ENCODE measurements at places on chromosomes 2 and 18. TPM values are rescaled to one million over a fixed set of nuclear protein-coding genes. Genes with fewer than 3 reads are reported as not detected.

Gene FBLN7
- total RNA-seq = 17.7 TPM

Gene CTNNA2
- total RNA-seq = 0.07 TPM

Gene ABCG5
- not detected for total RNA-seq

Gene DYSF
- total RNA-seq = 2.3 TPM

Gene TLX2
- not detected for total RNA-seq

Gene DPP4
- 39.1 TPM for total RNA-seq

Gene TMEM18
- total RNA-seq = 12.3 TPM

Gene SCG2
- 37.2 TPM for total RNA-seq

Gene TMX3
- total RNA-seq = 101 TPM

Gene PLGLB1
- 0.40 TPM for total RNA-seq
